ENCODE measurements at places on chromosomes 3 and 15. TPM values are rescaled to one million over a fixed set of nuclear protein-coding genes. Genes with fewer than 3 reads are reported as not detected.

The ZNF197 gene
- 6.9 TPM for polyA plus RNA-seq

The GATA2 gene
- 3.4 TPM for polyA plus RNA-seq

The PLSCR5 gene
- polyA plus RNA-seq = not detected

The PLAAT1 gene
- polyA plus RNA-seq = 0.63 TPM

The EPB42 gene
- not detected for polyA plus RNA-seq

The CXCR6 gene
- 2.9 TPM for polyA plus RNA-seq

The VWA5B2 gene
- not detected for polyA plus RNA-seq

The MAGEL2 gene
- not detected for polyA plus RNA-seq

The GABRR3 gene
- polyA plus RNA-seq = not detected

The BLM gene
- polyA plus RNA-seq = 1.5 TPM

The ATP13A5 gene
- polyA plus RNA-seq = not detected

The COL6A6 gene
- not detected for polyA plus RNA-seq

The LINGO1 gene
- 1.0 TPM for polyA plus RNA-seq

The SLC51B gene
- polyA plus RNA-seq = not detected

The NR1I2 gene
- 9.5 TPM for polyA plus RNA-seq

The PLS1 gene
- polyA plus RNA-seq = 36.2 TPM

The MUC20 gene
- 17.7 TPM for polyA plus RNA-seq

The CILP gene
- 0.28 TPM for polyA plus RNA-seq

The HYKK gene
- polyA plus RNA-seq = 0.88 TPM

The EXD1 gene
- polyA plus RNA-seq = not detected

The RBM6 gene
- polyA plus RNA-seq = 47.0 TPM

The MYO5C gene
- 0.08 TPM for polyA plus RNA-seq

The PCSK6 gene
- 1.6 TPM for polyA plus RNA-seq

The SI gene
- not detected for polyA plus RNA-seq

The SMCO1 gene
- not detected for polyA plus RNA-seq

The COMMD2 gene
- 14.9 TPM for polyA plus RNA-seq

The CASR gene
- polyA plus RNA-seq = not detected

The HHATL gene
- polyA plus RNA-seq = 1.5 TPM

The PTX3 gene
- 3.1 TPM for polyA plus RNA-seq

The SHC4 gene
- polyA plus RNA-seq = 5.6 TPM

The CHRNA3 gene
- polyA plus RNA-seq = not detected

The SLC22A14 gene
- 0.18 TPM for polyA plus RNA-seq

The POC1A gene
- 0.38 TPM for polyA plus RNA-seq

The CACNA2D3 gene
- 0.72 TPM for polyA plus RNA-seq

The TMCO5A gene
- not detected for polyA plus RNA-seq

The HTR3E gene
- polyA plus RNA-seq = not detected

Data from aorta (tissue), 5 donors.